RPMI8226 (cell line): ENCODE measurements at places on chromosomes 3 and 15.

- no peak for DNase-seq
Observed at GRCh38 chr3:100871306-100871705, 121.9 kb downstream of the ABI3BP start.

DNA sequence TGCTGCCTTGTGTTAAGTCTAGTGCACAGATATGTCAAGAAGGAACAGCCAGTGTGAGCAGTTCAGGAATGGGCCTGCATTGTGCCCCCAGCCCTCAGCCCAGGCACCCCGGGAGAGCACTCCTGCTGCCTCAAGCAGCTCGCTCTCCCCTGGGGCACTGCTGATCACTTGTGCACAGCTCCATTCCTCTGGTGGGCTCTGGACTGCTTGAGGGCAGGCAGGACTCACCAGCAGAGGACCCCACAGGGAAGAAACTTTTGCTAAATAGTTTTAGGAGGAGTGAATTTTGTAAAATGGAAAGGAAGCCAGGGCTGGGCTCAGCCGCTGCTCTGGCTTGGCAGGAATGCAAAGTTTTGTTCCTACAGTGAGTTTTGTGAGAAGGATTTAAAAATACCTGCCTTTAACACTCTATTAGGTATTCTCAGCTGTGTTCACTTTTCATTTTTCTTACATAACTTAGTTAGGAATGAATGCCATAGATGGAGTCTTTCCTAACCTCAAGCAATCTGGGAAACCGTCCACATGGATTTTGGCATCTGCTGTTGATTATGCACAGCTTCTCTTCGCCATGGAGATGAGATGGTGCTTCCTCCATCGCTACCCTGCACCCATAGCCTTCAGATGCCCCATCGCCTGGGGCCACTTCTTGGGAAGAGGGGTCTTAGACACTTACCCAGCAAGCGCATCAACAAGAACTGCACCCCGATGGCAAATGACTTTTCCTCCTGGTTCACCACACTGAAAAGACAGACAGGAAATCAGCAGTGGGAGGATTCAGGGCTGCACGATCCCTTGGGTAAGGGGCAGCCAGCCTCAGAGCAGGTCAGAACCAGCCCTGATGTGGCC, 42.3 kb upstream of the RAB6B start:
- no peak for DNase-seq

DNA sequence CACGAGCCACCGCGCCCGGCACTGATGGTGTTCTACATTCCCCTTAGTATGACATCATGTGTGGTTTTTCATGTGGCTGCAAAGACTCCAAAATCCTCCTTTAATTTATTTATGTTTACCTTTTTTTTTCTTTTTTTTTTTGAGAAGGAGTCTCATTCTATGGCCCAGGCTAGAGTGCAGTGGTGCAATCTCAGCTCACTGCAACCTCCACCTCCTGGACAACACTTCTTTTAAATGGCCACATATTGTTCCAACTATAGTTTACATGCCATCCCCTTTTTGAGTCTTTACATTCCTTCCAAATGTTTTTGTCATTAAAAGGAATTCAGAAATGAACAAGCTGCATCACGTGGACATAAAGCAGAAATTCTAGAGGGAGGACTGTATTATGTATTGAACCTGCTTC, 10.3 kb upstream of the CDV3 start:
- no peak for DNase-seq

GRCh38 chr3:15660055-15660935, 58.8 kb downstream of the BTD start:
- DNase-seq: no peak

DNA sequence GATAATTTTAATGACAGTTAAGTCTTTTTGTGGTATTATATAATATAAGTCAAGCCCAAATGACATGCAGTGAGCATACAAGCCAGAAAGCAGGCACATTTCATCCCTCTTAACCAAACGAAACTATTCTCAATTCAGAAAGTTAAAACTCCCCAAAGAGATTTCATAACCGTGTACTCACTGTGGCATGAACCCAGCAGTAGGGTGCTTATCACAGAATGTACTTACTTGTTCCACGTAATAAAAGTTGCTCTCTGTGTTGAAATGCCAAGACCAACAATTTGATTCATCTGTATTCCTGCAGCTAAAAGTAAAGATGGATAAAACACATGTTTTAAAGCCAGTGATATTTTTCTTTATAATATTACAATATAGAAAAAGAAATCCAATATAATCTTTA, 12.1 kb downstream of the GK5 start:
- no peak for DNase-seq

DNA sequence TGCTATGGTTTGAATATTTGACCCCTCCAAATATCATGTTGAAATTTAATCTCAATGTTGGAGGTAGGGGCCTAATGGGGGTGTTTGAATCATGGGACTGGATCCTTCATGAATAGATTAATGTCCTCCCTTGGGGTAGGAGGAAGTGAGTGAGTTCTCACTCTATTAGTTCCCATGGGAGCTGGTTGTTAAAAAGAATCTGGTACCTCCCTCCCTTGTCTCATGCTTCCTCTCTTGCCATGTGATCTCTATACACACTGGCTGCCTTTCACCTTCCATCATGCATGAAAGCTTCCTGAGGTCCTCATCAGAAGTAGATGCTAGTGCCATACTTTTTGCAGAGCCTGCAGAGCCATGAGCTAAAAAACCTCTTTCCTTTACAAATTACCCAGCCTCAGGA, 177.7 kb upstream of the MCTP2 start:
- no peak for DNase-seq

DNA sequence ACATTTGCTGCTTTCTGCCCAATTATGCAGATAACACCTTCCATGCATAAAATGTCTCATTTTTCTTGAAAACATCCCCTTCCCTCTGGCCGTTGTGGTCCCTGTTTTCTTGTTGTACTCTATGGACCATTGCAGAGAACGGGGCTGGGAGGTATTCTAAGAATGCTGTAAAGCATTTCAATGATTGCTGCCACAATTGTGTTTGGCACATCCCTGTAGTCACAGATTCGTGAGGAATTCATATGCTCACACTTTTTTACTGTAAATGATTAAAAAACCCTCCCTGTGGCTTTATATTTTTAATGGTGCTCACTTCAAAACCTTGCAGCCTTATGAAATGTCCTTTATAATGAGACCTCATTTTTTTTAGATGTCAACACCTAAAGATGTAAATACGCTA, 207.2 kb upstream of the GBE1 start:
- no peak for DNase-seq

DNA sequence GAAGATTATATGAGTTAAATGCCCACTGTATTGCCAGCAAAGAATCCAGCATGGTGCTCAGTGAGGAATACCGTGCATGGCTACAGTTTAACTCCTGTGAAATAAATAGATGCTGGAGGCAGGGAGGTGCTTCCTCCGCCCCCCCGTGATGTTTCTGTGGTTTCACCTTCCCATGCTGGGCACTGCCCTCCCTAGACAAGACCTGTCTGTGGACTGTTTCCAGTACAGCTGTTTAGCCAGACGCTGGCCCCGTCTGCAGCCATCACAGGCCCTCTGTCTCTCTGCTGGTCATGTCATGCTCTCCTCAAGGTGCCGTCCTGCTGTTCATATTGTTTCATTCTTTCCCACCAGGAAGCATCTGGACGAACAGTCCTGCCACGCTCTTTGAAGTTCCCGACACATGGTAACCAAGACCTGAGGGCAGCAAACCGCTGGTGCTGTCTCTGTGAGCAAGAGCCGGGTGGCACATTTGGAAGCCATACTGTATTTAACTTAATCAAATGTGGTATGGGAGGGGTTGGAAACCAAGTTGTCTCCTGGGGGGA, 31.4 kb downstream of the GOLGA8S start:
- no peak for DNase-seq

DNA sequence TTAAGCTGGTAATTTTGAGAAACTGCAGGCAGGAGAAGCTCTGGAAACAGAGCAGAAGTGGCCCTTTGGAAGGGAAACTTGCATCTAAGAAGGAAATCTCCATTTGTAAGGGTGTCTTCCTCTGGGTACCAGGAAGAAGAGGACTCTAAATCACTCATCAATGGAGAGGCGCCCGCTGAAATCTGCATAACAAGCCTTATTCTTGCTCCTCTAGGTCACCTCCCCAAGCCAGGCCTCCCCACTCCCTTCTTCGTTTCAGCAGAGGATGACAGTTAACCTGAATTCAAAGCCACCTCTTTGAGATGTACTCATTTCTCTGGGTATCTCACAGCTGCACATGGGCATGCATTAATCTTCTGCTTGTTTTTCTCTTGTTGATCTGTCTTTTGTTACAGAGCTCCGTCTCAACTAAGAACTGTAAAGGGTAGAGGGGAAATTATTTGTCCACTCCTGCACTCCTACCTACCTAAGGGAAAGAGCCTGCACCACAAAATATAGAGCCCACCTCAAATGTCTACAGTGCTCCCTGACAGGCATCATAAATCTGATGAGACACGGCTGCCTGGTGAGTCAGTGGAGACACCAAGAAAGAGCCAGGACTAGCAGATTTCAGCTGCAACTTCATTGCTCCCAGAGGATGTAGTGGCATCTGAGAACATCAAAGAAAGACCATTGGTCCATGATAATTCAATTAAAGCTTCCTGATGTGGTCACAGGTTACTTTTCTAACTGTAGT, 51.5 kb downstream of the GABRB3 start:
- DNase-seq: no peak

DNA sequence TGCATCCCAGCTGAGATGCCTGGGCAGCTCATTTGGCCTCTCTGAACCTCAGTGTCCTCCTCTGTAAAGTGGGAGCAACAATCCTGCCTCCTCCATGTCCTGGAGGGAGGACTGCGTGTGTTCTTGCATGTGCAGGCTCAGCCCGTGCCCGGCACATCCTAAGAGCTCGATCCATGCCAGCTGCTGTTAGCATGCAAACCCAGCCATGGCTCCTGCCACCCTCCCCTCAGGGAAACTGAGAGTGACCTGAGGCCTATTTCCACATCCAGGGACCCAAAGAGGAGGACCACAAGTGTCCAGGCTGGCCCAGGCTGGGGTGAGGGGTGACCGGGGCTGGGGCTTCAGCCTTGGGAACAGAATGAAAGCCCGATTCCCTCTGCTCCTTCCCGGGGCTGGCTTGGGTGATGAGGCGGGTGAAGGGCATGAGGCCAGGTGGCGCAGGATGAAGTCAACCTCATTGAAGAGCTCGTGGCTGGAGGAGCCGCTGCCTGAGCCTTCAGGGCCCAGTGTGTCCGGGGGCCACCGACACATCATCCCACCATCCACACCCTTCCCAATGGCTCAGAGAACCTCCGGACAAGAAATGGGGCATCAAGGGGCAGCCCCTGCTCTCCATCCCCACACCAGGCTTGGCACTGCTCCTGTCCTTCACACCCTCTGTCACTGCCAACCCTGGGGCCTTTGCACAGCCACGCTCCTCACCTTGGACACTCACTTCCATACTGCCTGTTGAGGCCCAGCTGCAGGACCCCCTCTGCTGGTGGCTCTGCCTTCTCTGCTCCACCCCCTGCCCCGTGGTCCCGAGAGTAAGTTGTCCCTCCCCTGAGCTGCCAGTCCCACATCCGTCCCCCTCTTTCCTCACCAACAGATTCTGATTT, 42.5 kb downstream of the ADAMTS7 start:
- no peak for DNase-seq

DNA sequence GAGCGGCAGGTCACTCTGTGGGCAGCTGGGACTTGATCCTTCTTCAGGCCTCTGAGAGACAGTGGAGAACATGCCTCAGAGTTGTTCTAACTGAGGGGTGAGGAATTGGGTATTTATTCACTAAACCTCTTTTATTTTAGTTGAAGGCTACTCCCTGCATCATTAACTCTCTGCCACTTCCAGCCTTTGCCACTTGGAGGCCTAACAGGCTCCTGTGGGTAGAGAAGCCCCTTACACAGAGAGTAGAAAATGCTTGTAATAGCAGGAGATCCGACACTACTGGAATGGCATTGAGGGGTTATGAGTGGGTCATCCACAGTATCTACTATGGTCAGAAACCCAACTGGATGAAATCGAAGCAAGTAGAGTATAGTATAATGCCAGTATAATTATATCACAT, 81.7 kb downstream of the RYR3 start:
- no peak for DNase-seq

- no peak for DNase-seq
Observed at GRCh38 chr15:50344006-50344464, 11.0 kb downstream of the GABPB1 start.

DNA sequence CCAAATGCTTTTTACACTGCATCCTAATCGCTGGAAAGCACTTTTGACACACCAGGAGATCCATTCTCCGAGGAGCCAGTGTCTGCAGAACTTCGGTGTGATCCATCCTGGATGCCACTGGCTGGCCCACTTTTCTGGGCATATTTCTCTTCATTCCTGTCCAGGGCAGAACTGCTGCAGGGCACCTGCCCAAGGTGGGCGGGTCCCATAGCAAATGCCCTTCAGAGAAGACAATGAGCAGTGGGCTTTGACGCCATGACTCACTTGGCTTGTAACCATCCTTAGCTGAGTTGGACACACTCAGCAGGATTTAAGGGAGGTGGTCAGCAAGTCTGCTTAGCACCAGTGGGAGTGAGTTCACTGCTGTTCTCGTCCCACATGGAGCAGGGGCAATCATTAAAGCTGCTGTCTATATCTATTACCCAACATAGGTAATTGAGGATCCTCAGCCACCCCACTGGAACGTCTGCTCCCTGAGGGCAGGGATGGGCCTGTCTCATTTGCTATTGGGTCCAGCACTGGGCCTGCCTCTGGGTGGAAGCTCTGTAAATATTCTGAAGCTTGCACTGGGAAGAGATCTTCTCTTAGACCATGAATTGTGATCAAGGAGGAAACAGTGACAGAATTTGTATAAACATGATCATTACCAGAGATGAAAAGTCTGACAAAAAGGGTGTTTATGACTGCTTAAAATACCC, 112.7 kb upstream of the IQSEC1 start:
- no peak for DNase-seq

DNA sequence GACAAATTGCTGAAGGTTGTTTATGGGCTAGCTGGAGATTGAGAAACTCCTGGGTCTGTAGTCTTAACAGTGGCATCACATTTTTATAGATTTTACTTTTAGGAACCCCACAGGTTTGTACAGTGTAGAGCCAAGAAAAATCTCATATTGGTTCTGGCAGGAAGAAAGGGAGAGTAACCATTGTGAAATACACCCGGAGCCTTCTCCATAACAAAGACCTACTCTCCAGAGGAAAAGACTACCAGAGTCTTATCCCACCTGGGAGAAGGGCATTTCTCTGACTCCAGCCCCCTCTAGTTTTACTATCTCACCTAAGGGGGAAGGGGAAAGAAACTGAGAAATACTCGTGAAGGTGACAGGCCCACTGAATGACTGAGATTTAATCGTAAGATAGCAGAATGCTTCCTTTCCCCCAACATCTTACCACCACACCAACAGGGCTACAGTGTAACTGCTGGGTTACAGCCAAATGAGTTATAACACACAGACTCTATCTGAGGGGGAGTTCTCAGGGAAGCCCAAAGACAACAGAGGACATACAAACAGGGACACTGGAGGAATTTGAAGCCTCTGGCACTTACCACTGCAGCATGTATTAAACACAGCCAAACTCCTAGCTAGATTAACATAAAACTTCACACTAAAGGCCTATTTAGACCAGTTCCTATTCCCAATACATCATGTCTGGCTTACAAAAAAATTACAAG, 56.1 kb downstream of the SYN2 start:
- DNase-seq: no peak

- no peak for DNase-seq
Observed at GRCh38 chr15:90230071-90230494, 3.7 kb downstream of the CIB1 start.

GRCh38 chr3:6251612-6252400, 609.1 kb upstream of the GRM7 start:
- DNase-seq: no peak
